ENCODE measurements at places on chromosomes 7 and 10.

DNA sequence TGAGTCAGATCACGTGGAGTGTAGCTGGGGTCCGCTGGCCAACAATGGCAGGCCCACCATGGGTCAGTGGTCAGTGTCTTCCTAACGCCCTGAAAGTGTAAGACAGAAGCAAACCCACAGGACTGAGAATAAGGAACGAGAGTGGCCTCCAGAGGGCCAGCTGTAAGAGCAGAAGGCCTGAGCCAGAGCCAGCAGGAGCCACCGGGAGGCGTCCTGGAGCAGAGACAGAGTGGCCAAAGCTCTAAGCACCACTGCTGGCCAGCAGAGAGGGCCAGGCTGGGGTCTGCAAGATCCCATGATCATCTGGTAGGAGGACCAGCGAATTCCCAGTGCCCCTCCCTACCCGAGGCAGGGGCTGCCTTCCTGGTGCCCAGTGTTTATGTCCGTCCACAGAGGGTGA is 9.2 kb downstream of the CCDC201 start:
- peak; percentile 60 for DNase-seq

GRCh38 chr10:104680467-104681401 is 39.6 kb downstream of the SORCS3 start:
- DNase-seq, result peak; percentile 74

GRCh38 chr10:101157756-101158458 is 26.8 kb downstream of the TLX1 start:
- no peak for DNase-seq

- DNase-seq, result peak; percentile 84
These were observed 110.7 kb downstream of the AKR1D1 start for GRCh38 chr7:138186951-138187351.

GRCh38 chr10:36026081-36026480 is 384.0 kb upstream of the FZD8 start:
- DNase-seq, result no peak

DNA sequence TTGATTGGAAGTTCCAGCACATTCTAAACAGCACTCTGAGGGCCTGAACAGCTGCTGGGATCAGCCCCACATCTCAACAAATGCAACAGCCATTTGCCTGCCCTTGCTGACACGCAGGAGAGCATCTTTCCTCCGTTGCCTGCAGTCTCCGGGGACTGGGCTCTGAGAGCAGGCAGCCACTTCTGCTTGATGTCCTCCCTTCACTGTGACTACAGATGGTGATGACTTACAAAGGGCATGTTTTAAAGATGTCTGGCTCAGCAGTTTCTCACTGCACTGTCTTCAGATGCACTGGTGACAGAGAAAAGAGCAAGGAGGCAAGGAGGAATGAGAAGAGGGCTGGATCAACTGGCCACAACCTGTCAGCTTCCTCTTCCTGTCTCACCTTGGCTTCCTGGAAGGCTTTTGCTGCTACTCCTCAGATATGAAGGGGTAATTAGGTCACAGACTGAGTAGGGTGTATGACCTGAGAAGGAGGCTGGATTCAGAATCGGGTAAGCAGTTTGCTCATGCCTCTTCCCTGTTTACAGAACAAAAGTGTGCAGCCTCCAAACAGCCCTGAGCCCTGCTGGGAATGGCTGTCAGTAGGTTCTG is 143.5 kb upstream of the GHITM start:
- no peak for DNase-seq

DNA sequence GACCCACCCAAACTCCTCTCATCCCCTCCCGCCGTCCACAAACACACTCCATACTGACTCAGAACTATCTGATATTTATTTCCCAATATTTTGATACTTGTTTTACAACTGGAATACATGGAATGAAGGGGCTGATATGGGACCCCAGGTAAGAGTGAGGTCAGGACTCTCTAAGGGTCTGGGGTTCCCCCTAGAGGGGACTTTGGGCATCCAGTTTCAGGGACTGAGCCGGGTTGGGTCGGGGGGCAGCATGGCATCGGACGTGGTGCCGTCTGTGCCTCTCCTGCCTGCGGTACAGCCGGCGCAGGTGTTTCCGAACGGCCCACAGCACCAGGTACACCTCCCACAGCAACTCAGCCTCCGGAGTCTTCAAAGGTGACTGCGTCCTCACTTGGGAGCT is 7.5 kb downstream of the SPACDR start:
- DNase-seq, result no peak

GRCh38 chr7:151085329-151085690 is 965 bp upstream of the AGAP3 start:
- no peak for DNase-seq

All from neural progenitor cell (in vitro differentiated cells).